ENCODE measurements at places on chromosomes 12 and 14.

DNA sequence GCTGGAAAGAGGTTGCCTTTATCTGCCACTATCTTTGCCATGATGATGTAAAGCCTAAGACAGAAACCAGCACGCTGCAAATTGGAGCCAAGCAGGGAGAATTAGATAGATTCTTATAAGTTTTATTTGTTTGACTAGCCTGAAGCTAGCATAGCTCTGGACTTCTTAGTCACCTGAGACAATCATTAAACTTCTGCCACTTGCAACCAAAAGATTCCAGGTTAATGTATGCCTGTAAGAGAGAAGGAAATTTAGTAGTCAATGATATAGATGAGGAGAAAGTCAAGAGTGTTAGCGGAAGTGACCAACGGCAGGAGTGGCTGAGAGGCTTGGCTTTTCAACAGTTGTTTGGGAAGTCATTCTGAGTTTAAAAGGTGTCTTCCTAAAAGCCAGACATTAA, 1106.6 kb downstream of the VRK1 start:
- DNase-seq = no peak

GRCh38 chr14:90576581-90576980, 179.8 kb downstream of the CALM1 start:
- DNase-seq = no peak

- no peak for DNase-seq
Observed at GRCh38 chr14:23021434-23021833, 11.5 kb upstream of the C14orf93 start.

DNA sequence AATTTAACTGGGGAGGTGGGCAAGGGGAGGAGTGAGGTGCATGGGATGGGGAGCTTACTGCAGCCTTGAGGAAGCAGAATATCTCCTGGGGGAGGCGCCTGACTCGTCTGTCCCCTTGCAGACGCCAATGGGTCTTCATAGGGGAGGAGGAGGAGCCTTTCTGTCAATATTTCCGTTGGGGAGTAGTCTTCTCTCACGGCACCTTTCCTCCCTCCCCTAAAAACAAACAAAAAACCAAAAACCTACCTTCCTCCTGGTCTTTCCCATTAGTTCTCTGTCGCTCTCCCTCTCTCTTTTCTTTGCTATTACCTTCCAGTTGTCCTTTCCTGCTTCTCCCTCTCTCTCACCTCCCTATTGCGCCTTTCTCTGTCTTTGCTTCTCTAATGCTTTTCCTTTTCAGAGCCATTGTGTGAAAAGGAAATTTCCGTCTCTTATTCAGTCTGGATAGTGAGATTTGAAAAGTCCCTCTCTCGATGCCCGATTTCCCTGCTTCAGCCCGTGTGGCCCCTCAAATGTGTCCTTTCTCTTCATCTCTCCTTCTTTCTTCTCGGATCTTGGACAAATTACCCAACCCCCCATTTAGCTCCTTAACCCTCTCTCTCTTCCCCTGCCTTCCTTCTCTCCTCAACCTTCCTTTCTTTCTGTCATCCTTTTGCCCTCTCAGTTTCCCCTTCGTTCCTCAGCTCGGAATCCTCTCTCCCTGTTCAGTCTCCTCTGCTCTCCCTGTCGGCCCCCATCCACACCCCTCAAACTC, 5.9 kb downstream of the GPR84 start:
- DNase-seq = no peak

GRCh38 chr12:103513875-103514274, 18.1 kb upstream of the C12orf42 start:
- DNase-seq = no peak

- DNase-seq = no peak
Observed at GRCh38 chr12:3998968-3999792, 126.0 kb upstream of the PARP11 start.

DNA sequence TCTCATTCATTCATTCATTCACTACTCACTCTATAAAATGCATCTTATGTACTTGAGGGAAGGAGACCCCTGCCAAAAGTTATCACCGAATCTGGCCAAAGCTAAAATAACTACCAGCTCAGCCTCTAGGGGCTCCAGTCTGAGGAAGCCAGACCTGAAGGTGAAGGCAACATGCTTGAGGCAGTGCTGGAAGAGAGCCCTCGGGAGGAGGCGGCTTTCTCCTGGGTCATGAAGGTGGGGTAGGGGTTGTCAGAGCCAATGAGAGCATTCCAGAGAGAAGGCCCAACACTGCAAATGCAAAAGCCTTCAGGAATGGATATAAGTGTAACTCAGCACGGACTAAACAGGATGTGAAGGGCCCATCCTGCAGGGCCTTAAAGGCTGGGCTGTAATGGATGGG, 62.4 kb downstream of the GSC start:
- no peak for DNase-seq

- DNase-seq = no peak
Observed at GRCh38 chr14:78581229-78581628, 411.1 kb downstream of the NRXN3 start.

GRCh38 chr14:36450550-36450949, 69.5 kb downstream of the NKX2-1 start:
- DNase-seq = no peak

DNA sequence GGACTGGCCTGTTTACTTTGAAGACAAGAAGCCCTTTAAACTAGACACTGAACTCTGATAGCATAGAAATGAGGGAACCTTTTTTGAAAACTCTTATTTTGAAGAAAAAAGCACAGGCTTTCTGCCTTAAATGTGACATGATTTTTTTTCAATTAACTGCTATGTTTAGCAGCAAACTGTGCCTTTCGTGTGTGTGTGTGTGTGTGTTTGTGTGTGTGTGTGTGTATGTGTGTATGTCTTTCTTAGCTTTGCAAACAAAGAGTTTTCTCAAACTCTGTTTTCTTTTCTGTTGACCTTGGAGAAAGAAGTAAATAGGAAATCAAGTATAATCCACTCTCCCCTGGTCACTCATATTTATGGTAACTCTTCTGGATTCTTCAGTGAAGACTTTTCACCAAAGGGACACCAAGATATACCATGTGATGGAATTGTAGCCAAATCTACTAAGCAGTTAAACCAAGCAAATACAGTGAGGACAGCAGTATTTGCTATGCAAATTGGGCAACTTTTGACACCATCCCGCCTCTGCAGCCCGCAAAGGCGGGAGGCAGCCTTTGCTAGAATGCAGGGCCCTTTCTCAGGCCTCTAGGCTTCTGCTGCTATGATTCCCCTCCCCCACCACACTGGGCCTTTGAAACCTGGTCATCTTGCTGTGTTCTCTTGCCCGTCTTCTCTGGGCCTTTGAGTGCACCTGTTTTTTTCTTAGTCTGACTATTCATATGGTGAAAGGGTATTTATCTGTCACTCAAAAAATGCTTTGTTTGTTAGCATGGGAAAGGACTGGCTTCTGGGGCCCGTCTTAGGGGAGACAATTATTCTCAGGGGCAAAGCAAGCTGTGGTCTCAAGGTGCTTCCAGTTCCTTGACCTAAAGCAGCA, 107.9 kb downstream of the MYRFL start:
- DNase-seq = no peak

- DNase-seq = no peak
Observed at GRCh38 chr14:102560458-102561261, 31.8 kb upstream of the RCOR1 start.

GRCh38 chr12:88922816-88923215, 342.5 kb upstream of the KITLG start:
- DNase-seq = no peak

GRCh38 chr14:33282331-33283230, 343.9 kb downstream of the NPAS3 start:
- DNase-seq = no peak

- DNase-seq = peak; percentile 41
Observed at GRCh38 chr12:16605642-16606116, 283 bp downstream of the LMO3 start.

GRCh38 chr12:49983892-49984291, 11.1 kb downstream of the AQP6 start:
- DNase-seq = peak; percentile 52

DNA sequence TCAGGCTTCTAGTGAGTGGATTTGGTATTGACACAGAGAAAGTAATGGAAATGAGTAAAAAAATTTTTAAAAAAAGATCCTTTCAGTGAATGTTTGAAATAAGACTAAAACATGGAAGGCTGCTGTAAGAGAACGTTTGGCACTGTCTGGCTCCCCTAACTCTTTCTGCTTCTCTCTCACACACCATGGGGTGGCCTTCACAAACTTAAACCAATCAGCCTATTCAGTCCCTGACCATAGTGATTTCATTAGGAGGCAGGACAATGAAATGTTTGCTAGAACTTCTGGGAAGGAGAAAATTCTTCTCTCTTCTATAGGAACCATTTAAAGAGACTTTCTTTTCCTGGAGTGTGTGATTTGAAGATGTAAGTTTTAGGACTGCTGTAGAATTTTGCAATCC, 84.2 kb upstream of the GRIN2B start:
- DNase-seq = no peak

DNA sequence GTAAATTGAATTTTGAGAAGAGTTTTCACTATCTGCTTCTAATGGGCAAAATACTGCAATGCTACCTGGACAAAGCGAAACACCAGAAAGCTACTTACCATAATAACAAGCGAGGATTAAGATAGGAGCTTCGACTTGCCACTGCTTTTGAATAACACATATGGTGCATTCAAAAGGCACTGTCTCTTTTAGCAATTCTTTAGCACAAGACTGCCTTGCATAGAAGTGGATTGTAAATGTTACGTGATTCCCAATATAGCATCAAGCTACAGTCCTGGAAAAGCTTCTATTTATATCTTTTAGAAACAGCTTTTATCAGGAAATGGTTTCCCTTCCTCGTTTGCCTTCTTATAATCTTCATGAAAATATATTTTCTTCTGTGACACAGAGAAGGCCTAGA, 258.7 kb upstream of the PDE3A start:
- no peak for DNase-seq

GRCh38 chr12:68482660-68483059, 128.0 kb upstream of the RAP1B start:
- DNase-seq = no peak

DNA sequence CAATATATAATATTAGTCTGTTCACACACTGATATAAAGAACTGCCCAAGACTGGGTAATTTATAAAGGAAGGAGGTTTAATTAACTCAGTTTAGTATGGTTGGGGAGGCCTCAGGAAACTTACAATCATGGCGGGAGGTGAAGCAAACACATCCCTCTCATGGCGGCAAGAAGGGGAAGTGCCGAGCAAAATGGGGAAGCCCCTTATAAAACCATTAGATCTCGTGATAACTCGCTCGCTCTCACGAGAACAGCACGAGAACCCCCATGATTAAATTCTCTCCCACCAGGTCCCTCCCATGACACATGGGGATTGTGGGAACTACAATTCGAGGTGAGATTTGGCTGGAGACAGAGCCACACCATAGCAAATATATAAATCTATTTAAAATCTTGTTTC, 269.8 kb downstream of the ATP23 start:
- DNase-seq = no peak

DNA sequence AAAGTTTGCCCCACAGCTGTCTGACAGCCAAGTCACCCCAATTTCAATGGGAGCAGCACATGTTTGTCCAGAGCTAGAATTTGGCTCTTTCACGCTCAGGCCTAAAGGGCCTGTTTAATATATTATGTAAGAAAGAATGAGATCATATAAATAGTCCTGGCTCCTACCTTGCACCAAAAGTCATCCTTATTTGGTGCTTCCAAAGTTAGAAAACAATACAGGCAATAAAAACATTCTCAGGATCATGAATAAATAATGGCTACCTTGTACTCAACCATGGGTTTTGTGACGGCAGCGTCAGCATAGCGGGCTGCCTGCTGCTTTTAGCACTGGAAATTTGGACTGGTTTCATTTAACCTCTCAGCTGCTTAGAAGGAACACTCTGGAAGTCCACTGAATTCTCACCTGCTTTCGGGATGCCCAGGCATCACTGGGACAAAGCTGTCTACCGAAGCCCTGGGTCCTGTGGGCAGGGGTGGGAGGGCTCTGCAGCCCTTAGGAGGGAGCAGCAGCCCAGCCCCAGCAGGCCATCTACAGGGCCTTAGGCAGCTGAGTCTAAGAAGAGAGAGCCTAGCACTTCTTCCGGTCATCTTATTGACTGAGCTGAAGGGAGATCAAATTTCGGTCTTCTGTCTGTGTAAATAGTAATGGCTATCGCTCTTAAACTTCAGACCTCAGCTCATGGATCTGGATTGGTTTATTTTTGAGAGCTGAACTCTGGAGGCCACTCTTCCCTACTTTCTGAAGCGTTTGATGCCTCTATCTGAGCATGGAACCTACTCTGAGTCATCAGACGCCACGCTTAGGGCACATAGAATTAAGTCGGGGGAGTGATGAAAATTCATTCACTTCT, 106.5 kb downstream of the SAMD4A start:
- no peak for DNase-seq

DNA sequence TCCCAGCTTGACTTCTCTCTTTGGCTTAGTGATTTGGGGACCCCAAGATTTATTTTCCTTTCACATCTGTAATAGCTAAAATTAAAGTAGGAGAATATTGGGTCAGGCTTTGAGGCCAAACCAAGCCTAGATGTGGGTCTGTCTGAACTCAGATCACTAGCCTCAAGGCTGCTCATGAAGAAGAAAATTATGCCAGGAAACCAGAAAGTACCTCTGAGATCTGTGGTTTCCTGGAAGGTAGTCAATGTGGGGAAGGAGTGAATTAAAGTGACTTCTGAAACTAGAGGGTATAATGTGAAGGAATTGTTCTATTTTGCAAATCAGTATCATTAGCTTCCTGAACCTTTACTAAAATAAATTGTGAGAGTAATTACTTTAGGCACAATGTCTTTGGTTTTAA, 13.4 kb upstream of the CLEC12A start:
- DNase-seq = no peak

GRCh38 chr12:68178184-68178583, 18.6 kb upstream of the IFNG start:
- DNase-seq = no peak

GRCh38 chr14:96079066-96079465, 39.9 kb downstream of the C14orf132 start:
- no peak for DNase-seq

GRCh38 chr12:96445691-96446583, 43.4 kb upstream of the CFAP54 start:
- no peak for DNase-seq

- no peak for DNase-seq
Observed at GRCh38 chr14:99936738-99937474, 128.3 kb upstream of the EVL start.

DNA sequence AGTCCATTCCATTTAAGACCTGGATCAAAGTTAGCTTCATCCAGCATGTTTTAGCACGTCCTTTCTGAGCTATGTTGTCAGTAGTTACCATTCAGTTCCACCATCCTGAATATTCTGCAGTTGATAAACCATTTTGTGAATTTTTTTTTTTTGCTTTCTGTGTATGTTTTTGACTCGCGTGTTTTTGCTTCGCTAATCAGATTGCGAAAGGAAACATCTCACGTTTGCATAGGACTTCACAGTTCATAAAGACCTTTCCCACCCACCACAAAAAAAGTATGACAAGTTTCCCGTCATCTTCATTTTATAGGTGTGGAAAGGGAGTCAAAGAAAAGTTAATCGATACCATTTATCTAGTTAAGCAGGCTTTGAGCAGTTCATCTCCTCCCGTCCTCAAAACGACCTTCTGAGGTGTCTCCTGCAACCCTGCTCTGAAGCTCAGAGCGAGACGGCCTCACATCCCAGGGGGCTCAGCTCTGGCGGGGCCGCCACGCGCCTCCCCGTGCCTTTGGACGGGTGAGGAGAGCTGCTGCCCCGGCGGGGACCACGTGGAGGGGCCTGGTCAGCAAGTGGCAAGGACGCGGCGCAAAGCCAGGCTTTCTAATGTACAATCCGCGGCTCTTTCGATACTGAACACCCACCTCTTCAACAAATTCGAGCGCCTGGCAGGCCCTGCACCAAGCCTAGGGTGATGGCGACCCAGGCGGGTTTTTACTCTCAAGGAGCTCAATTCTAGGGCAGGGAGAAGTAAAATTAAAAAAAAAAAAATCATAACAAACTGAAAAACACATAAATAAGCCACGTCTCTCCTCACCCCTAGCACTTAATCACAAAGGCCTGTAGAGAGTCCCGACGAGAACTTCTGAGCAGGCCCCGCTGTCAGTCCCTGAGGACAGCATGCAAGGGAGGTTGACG, 988 bp upstream of the TMEM263 start:
- no peak for DNase-seq
